ENCODE measurements at places on chromosomes 12 and 14.

DNA sequence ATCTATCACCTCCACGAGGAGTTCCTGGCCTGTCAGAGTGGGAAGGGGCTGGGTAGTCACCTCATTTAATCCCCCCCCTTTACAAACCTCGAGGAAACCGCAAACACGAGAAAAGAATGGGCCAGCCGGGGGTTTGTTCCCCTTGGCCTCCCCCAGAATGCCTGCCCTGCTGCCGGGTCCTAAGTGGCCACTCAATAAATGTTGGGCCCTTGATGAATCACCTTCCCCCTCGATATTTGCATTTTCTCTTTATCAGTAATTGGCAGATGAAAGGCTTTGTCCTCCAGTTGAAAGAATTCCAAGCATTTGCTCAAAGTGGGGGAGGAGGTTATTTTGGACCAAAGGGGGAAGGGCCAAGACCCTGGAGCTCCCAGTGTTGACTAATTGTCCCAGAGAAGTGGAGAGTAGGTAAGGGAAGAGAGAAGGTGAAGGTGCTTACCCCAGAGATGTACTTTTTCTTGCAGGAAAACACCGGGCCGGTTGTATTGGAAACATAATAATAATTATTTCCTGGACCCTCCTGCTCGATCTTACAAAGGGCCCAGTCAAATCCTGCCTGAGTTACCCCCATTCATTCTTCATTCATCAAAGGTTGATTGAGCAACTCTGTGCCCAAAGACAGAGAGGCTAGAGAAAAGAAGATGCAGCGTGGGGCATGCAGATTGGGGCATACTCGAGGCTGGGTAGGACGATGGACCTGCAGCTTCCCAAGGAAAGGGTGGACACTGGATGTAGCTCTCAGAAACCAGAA is 1.9 kb upstream of the KDM2B start:
- peak; percentile 59 for DNase-seq

DNA sequence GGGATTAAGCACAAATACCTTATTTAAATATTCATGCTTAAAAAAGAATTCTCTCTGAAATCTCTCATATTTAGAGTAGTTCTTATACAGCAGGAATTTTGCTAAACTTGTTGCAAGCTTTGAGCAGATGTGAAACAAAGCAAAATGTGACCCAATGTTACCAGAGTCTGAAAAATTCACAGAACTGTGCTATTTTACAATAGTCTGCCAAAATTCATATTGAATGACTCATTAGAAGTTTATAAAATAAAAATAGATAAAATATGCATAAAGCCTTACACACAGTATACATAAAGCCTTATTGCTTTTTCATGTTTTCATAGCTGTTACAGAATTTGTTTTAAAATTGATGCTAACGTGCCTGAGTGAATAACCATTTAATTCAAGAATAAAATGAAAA is 17.8 kb upstream of the RHOJ start:
- DNase-seq, result no peak

- DNase-seq, result no peak
These were observed 318.1 kb upstream of the PDE3A start for GRCh38 chr12:20050221-20050620.

DNA sequence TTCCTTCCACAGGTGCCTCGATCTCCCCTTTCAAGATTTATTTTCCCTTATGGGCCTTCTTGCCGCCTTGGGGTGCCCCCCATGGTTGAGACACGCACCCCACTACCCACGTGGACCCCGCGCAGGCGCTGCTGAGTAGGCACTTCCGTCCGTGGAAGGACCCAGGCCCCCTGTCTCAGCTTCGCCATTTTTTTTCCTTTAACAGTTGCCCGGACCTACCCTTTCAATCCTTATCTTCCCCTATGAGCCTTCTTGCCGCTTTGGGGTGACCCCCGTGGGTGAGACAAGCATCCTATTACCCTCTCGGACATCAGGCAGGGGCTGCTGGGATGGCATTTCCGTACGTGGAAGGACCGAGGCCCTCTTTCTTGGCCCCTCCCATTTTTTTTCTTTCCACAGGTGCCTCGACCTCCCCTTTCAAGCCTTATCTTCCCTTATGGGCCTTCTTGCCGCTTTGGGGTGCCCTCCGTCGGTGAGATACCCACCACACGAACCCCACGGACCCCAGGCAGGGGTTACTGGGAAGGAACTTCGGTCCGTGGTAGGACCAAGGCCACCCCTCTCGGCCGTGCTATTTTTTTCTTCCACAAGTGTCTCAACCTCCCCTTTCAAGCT is 268.2 kb downstream of the ALG10 start:
- peak; percentile 37 for DNase-seq

DNA sequence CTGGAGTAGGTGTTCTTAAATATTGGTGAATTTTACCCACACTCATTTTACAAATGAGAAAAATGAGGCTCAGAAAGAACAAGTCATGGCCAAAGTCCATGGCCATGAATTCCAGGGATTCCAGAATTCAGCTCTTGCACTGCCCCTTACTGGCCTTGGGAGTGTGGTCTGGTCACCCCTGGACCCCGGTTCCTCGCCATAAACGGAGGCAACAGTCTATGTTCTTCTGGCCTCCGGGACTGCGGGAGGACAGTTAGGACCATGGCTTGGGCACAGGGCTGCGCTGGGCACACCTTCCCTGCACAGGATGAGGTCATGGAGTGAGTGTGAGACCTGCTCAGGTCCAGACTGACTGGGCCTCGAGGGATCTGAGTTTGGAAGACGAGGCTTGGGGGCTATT is 6.9 kb downstream of the CCDC197 start:
- no peak for DNase-seq

DNA sequence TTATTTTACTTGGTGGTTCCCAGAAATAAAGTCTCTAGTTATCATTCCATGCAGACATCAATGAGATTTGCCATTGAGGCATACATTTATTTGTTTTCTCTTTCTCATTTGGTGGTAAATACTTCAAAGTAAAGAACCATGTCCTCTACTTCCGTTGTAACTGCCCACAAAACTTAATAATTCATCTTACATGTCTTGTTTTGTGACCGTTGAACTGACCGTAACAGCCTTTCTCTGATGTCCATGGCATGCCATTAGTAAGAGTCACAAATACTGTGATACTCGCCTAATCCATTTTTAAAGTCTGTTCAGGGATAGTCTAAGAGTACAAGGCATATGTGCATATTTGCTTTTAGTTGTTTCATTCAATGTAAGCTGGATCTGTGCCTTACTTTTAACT is 145.3 kb downstream of the ETV6 start:
- DNase-seq, result no peak

- DNase-seq, result no peak
These were observed 74.9 kb downstream of the NOVA1 start for GRCh38 chr14:26522967-26523366.

DNA sequence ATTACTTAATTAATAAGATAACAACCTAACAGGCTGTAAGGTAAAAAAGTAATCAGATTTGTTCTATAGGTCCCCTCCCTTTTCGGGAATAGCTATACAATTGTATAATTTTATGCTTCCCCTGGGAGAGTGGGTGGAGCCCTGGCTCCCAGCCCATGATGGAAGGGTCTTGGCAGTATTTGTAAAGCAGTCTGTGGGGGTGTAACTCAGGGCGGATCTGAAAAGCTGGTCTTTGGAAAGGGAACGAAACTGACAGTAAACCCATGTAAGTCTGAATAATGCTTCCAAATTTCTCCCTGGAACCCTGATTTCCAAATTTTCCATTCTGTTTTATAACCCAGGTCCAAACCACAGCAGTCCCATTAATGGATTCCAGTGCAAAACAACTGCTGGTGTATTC is 110.4 kb downstream of the DAD1 start:
- no peak for DNase-seq

DNA sequence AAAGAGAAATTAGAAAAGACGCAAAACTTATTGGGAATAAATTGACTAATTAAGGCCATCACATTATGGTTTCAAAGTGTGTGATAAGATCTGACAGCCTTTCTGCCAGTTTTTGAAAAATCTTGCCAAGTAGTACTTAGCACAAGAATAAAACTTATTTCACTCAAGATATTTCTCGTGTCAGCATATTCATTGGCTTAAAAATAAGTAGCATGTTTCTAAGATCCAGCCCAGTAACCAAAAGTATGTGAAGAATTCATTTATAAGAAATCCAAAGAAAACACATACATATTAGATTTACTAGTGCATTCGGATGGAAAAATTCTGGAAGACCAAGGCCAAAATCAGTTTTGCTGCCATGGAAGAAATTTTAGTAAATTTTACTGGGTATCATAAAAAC is 1135.0 kb downstream of the GALC start:
- DNase-seq, result no peak

DNA sequence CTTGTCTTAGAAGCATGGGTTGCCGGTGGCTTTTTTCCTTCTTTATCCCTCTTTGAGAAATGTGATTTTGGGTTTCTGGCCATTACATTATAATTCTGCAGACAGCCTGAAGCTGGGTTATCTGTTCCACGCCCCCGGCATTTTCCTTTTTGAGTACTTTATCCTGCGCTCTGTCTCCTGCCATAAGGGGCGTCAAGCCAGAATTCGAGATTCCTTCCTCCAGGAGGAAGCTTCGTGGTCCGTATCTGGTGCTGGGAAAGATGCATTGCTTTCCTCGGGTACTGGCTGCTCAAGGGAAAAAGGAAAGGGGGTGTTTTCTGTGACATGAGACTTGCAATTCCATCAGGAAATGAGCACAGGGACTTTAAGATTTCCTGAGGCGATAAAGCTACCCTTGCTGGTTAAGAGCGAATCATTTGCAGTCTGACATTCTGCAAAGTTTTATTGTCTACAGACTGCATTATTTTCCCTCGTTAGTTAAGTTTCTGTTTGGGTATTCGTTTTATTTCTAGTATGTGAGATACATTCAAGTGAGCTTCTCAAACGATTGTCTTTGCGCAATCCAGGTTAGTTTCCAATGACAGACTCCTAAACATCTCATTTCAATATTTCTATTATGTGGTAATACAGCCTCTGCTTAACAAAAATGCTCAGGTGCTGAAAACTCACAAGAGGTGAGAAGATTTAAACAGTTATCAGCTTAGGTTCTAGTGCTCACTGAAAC is 694 bp downstream of the AKAP5 start:
- peak; percentile 76 for DNase-seq

- DNase-seq, result no peak
These were observed 10.8 kb upstream of the SLC4A8 start for GRCh38 chr12:51413791-51414190.

DNA sequence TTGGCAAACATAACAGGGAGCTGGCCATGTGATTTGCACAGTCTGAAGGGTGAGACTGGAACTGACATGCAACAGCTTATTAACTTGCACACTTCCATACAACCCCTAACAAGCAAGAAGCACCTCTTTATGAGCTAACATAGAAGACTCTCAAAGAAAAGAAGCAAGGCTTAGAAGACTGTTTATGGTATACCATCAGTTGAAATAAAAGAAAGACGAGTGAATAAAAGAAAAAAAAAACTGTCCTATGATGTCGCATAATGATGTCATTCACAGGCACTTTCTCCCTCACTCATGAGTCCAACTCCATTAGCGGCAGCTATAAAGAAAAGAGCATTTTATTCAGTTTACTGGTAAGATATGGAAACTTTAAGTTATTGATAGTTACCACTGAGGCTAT is 3.3 kb upstream of the MDM1 start:
- no peak for DNase-seq

- DNase-seq, result no peak
These were observed 269.0 kb upstream of the RPL10L start for GRCh38 chr14:46920542-46920941.

- DNase-seq, result peak; percentile 15
These were observed 77.9 kb downstream of the SPATA7 start for GRCh38 chr14:88463318-88463717.

Data from urothelium cell line (cell line).